CD4-positive, alpha-beta T cell treated with Interleukin-4 for 1 hour (primary cell): ENCODE measurements at places on chromosomes 3 and 15.

- DNase-seq = peak; percentile 6
Measured at GRCh38 chr3:112908252-112908651, 61.6 kb upstream of the CD200R1L start.

GRCh38 chr3:124559846-124560574 lies 170.2 kb upstream of the UMPS start:
- peak; percentile 56 for DNase-seq

- no peak for DNase-seq
Measured at GRCh38 chr3:172313671-172314070, 134.6 kb downstream of the GHSR start.

GRCh38 chr15:94059013-94059587 lies 172.3 kb upstream of the MCTP2 start:
- DNase-seq = no peak

GRCh38 chr15:29822684-29823459 lies 604 bp upstream of the TJP1 start:
- DNase-seq = no peak

GRCh38 chr15:43106486-43106829 lies 620 bp upstream of the UBR1 start:
- no peak for DNase-seq

DNA sequence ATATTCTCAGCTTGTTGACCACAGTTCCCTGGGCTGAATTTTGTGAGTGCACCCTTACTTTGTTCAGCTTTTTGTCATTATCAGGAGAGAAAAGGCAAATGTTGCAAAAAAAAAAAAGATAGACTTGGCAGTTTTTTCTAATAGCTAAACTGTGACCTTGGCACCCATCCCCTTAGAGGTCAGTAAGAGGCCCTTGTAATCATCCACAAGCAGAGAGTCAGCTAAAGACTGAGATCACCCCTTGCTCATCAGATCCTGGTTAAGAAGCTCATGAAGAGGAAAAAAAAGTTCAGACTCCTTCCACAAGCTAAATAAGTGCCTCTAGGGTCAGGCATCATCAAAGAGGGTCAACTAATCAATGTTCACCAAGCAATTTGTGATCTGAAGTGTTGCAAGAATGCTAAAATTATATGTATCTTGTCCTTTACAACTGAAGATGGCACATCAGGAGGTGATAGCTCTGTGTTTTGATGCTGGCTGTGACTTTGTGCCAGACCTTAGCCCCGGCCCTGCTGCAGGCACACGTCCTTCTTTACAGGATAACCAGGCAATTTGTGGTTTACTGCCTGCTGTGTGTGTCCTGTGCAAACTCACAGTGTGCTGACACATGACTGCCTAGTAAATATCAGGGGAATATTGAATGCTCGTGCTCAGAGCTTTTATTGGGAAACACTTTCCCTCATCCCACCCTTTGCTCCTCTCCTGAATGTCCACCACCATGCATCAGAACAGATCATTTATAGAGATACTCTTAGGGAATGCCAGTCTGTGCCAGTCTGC lies 262.9 kb downstream of the IL5RA start:
- no peak for DNase-seq

DNA sequence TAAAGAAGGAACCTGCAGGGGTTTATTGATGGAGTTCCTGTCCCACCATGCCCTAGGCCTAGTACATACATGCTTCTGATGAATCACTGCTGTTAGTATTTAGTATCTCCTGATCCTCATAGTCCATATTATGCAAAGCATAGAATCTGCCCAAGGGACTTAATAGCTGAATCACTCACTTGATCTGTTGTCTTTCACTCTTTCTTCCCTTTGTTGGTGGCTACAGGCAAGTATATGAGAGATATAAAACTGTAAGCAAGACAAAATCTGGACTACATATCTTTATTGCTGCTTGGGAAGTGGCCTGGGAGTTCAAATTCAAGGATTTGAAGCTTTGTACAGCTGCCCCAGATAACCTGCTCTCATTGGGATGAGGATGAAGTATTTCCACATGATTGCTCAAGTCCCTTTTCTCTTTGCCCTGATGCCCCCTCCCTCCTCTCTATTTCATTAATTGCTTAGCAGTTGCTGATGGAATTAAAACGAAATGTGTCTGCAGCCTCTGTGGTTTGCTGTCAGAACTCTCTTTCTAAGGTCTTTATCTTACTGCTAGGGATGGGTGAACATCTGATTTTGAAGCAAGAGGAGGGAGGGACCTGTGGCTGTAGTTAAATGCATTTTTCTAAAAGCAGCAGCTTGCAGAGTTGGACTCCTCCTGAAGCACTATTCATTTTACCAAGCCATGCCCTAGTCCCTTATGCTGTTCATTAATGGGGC lies 114.1 kb downstream of the ZNF609 start:
- no peak for DNase-seq

GRCh38 chr3:18512007-18512406 lies 86.9 kb upstream of the SATB1 start:
- DNase-seq = no peak

DNA sequence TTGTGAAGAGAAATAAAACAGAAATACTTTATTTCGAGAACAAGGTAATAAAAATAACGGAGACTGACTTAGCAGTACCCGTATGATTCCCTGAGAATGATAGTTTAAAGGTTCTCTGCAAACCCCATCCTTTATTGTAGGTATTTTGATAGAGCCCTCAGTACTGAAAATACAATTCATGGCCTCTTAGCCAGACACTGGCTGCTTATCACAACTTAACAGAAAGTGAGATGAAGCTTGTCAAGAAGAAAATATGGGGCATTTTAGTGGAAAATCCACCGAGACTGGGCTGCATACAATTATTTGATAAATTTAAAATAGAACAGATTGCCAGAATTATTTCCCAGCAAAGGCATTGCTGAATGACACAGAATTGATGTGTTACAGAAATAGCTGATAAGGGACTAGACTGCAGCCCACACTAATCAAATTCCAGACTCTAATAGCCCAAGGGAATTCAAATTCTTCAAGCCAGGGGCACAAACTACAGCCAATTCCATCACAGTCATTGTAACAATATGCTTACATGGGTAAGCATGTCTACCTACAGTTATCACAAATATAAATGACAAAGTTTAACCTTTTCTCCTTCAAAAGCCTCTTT lies 521.9 kb downstream of the PLOD2 start:
- no peak for DNase-seq
